ENCODE measurements at places on chromosomes 5 and 9.

- DNase-seq: no peak
Measured at GRCh38 chr9:137307255-137308056, 5.4 kb upstream of the NRARP start.

DNA sequence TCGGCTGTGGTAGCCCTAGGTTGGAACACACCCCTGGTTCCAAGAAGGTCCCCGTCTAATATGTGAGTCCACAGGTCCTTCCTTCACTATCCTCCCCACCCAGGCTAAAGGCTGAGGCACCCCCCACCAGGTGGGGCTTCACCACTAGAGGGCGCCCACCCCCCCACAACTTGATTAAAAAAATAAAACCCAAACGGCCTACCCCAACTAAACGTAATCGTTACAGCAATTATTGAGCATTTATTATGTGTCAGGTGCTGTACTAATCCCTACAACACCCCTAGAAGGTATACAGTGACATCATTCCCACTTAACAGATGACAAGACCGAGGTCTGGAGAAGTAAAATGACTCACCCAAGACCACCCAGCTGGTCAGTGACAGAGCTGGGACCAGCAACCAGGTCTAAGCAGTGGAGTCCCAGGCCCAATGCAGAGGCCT is 65.0 kb downstream of the FGF18 start:
- peak; percentile 2 for DNase-seq

DNA sequence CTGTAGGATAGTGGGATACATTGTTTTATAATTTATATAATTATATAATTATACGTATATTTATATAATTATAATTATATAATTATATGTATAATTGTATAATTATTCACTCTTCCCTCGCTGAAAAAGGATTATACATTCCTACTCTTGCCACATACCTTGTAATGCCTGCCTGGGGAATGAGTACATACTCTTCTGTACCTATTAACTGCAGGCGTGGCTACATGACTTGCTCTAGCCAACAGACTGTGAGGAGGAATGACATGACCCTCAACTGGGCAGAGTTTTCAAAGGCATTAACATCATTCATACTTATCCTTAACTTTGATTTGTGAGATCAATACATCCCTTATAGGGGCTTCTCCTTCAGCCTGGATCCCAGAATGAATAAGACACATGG is 19.1 kb downstream of the ERMP1 start:
- DNase-seq: no peak

DNA sequence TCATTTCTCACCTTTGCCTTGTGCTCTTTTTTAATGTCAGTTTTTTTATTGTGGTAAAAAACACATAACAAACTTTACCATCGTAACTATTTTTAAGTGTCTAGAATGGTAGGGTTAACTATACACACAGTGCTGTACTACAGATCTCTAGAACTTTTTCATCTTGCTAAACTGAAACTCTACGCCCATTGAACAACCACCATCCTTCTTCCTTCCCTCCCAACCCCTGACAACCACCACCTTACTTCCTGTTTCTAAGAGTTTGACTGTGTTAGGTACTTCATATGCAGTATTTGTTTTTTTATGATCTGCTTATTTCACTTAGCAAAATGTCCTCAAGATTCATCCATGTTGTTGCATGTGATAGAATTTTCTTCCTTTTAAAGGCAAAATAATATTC is 54.9 kb downstream of the PSAT1 start:
- no peak for DNase-seq

- no peak for DNase-seq
Measured at GRCh38 chr9:93085676-93086075, 10.3 kb upstream of the CARD19 start.

Data from activated CD4-positive, CD25-positive, alpha-beta regulatory T cell treated with anti-CD3 and anti-CD28 coated beads, Interleukin-2, amount 50 U/mL, for 16 hours (primary cell).